ENCODE measurements at places on chromosomes 3 and 15.

GRCh38 chr3:183158551-183159006 lies 4.0 kb downstream of the LAMP3 start:
- DNase-seq, result no peak

GRCh38 chr3:127962937-127963336 lies 47.9 kb downstream of the KBTBD12 start:
- DNase-seq, result no peak

DNA sequence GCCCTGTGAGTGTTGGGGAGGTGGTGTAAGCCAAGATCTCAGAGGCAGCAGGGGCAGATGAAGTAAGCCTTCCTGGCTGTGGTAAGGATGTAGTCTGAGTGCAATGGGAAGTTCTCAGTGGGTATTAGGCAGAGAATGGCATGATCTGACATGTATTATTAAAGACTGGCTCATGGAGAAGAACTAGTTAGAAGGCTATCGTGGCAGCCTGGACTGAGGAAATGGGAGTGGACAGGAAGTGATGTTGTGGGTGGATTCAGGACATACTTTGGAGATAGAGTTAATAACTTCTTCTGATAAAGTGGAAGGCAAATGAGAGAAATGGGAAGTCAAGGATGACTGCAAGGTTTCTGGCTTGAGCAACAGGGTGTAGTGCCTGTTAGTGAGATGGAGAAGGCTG lies 250.9 kb upstream of the CFAP20DC start:
- DNase-seq, result no peak

GRCh38 chr15:92149465-92149864 lies 244.2 kb upstream of the ST8SIA2 start:
- DNase-seq, result no peak

DNA sequence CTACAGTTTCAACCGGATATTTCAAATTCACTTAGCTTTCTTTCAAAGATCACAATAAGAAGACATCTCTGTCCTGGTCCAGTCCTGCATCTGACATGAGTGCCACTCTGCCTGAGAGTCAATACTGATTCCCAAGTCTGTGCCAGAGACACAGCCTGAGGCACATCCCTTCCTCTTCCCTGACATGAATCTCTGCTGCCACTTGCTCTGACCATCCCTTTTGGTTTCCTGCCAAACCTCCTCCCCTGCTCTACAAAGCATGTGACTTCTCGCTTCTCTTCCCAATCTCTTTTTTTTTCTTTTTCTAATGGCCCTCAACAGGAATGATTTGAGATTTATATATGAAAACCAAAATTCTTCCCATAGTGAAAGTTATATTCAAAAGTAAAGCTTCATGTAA lies 117.9 kb downstream of the MECOM start:
- no peak for DNase-seq

DNA sequence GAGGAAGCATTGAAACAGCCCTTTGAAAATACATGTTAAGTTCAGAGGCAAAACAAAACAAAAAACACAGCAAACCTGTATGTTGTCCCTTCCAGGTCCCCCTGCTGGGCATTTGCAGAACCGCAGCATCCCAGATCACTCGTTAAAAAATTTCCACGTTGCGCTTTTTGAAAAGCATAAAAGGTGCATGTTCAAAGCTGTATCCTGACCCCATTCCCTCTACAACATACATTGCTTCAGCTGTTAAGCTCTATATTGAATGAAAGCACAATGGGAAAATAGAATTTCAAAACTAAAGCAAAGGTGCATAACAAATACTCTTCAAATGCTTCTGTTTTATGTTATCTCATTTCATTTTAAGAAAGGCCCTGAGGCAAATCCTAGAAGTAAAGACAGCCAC lies 328.3 kb downstream of the THSD4 start:
- DNase-seq, result no peak

DNA sequence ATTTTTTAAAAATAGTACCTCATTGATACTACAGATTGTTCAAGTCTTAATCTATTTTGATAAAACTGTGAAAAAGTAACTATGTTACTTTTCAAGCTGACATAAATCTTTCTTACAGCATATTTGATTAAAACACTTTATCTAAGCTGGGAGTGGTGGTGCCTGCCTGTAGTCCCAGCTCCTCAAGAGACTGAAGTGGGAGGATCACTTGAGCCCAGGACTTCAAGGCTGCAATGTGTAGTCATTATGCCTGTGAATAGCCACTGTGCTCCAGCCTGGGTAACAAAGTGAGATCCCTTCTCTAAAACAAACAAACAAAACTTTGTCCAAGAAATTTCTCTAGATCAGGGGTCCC lies 59.6 kb upstream of the NEDD4 start:
- no peak for DNase-seq

GRCh38 chr3:127072971-127073783 lies 90.3 kb downstream of the PLXNA1 start:
- DNase-seq, result no peak

DNA sequence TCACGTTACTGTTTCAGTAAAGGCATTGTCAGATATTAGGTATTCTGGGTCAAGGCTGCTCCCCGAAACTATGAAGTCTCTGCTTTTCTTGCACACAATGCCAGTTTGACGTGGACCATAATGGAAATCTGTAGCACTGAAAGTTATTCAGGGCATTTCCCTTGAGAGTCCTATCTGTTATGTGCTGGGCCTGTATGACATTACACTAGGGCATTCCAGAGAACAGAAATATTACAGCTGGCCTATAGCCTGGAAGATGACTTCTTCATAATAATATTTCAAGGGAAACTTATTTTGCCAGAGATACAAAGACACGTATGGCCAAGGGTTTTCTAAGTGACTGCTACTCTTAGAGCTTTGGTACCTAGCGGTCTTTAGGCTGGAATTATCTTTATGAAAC lies 613.6 kb upstream of the CBLB start:
- no peak for DNase-seq

GRCh38 chr3:169772305-169772896 lies 795 bp upstream of the MYNN start:
- peak; percentile 39 for DNase-seq

- no peak for DNase-seq
Measured at GRCh38 chr3:177824190-177824786, 627.0 kb upstream of the TBL1XR1 start.

DNA sequence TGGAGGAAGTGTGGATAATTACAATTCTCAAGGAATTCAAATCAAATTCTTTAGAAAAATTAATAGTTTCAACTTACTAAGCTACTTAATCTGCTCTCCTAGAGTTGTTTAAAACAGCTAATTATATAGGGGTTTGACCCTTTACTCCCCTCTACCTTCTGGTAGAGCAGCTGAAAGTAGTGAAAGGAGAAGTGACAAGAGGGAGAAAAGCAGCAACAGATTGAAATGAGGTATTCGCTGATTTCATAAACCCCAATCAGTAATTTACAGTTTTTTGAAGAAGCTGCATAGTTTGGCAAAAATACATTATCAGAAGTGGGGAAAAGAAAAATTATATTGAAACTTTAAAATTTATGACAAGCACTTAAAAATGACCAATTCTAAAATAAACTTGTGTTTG lies 52.8 kb downstream of the ZMAT3 start:
- no peak for DNase-seq
